ENCODE measurements at places on chromosomes 2 and 18. TPM values are rescaled to one million over a fixed set of nuclear protein-coding genes. Genes with fewer than 3 reads are reported as not detected.
A peak's percentile ranks its signal among the peaks of the same experiment; 100 is the strongest.

Gene UNC80
- total RNA-seq, result not detected

Gene SP100
- 82.7 TPM for total RNA-seq

Gene ADD2
- total RNA-seq, result 0.74 TPM

Gene SPC25
- total RNA-seq, result 24.1 TPM

Gene CPO
- not detected for total RNA-seq

DNA sequence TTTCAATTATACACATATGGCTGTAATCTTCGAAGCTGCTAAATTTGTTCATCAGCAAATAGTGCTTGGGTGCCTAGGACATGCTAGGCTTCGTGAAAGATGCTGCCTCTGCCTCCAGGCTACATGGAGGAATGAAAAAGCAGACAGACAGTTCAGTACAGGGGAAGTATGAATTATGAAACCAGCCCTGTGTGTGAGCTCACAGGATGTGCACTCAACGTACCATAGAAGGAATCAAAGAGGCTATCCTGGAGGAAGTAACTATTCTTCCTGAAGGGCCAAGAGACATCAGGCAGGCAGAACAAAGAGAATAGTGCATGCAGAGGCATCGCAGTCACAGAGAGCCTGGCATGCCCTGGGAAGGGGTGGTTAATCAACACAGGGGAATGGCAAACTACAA, 61.4 kb downstream of the DYM start:
- peaks cover 36% of the 10 kb centered on the region for H3K4me1 ChIP-seq
- no peak overlapping the region for H3K4me3 ChIP-seq
- no peak overlapping the region for H3K27ac ChIP-seq
- H3K27me3 ChIP-seq, result no peaks in the 10 kb centered on the region
- H3K36me3 ChIP-seq, result no peaks in the 10 kb centered on the region

DNA sequence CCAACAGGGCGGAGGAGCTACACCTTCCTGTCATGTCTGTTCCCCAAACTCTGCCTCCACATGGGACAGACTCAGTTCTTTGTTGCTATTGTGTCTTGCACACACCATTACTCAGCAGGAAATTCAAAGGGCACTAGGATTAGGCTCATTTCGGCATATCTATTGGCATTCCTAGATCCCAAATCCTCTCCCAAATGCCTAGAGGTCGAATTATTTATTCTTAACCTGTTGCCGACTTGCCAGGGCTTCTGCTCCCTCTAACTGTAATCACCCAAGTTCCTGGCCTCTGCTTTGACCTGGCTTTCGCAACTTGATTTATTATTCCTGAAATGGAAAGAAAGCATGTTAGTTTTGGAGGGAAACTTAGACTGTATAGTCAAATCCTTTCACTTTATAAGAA, 67.8 kb upstream of the ST6GAL2 start:
- no peak overlapping the region for H3K4me3 ChIP-seq
- H3K4me1 ChIP-seq, result no peaks in the 10 kb centered on the region
- no peak for DNase-seq
- H3K27ac ChIP-seq, result no peak overlapping the region
- no peaks in the 10 kb centered on the region for H3K36me3 ChIP-seq
- no peaks in the 10 kb centered on the region for H3K27me3 ChIP-seq

DNA sequence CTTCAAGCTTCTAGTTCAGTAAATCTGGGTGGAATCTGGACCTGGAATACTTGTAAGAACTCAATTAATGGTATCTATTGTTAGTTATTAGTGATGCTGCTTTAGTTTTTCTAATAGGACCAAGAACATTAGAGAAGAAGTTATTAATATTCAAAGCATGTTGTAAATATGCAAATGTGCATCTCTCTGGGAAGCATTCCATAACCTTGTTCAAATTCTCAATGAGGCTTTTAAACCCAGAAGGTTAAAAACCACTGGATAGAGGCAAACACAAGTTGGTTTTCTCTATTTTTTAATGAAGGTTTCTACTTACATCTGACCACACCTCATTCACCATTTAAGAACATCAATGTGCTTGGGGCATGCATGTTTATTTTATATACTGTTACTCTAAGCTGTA, 16.1 kb upstream of the ACVR1C start:
- H3K4me1 ChIP-seq, result no peaks in the 10 kb centered on the region
- H3K36me3 ChIP-seq, result no peaks in the 10 kb centered on the region
- no peaks in the 10 kb centered on the region for H3K27me3 ChIP-seq
- no peak overlapping the region for H3K27ac ChIP-seq

DNA sequence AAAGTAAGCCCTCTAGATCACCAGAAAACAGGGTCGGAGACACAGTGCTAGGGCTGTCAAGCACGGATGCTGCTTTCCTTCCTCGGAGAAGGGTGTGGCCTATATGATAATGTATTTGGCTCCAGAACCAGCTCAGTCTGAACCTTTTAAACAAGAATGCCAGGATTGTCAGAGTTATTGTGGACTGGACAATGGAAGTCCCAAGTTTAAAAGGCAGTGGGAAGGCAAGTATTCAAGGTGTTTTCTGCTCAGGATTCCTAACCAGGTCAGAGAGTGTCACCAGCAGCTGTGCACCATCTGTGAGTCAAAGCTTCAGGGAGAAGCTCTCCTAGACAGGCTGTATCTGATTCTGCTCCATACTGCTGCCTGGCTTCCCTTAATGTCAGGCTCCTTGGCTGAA, 94.8 kb downstream of the SPOPL start:
- no peaks in the 10 kb centered on the region for H3K27me3 ChIP-seq
- no peaks in the 10 kb centered on the region for H3K4me1 ChIP-seq
- DNase-seq, result no peak
- no peak overlapping the region for H3K4me3 ChIP-seq

- no peaks in the 10 kb centered on the region for H3K27me3 ChIP-seq
- no peaks in the 10 kb centered on the region for H3K4me1 ChIP-seq
- H3K4me3 ChIP-seq, result no peak overlapping the region
Measured at GRCh38 chr2:237774811-237775553, 23.6 kb upstream of the RBM44 start.

DNA sequence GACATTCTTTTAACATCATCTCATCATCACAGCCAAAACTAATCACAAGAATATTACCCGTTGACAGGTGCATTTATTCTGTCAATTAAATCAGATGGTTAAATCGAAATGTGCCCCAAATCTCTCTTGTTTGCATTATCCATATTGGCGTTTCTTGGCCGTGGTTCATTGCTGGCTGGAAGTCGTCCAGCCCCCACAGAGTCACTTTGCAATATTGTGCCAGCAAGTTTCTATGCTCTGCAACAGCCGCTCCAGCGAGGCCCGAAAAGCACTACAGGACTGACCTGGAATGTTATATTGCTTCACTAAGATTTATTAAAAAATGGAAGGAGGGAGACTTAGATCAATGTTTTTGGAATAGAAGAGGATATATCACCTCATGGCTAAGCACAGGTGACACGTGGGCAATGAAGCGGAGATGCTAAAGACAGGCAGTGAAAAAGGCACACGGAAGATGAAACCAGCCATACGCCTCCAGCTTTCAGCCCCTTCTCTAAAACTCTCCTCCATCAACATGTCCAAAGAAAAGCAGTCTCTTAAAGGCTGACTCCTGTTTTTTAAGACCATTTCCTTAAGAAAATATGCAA, 176.8 kb upstream of the VRK2 start:
- no peaks in the 10 kb centered on the region for H3K36me3 ChIP-seq
- H3K4me3 ChIP-seq, result no peak overlapping the region
- H3K4me1 ChIP-seq, result no peaks in the 10 kb centered on the region
- no peaks in the 10 kb centered on the region for H3K27me3 ChIP-seq

- no peaks in the 10 kb centered on the region for H3K4me1 ChIP-seq
- H3K4me3 ChIP-seq, result no peak overlapping the region
- H3K27ac ChIP-seq, result no peak overlapping the region
Measured at GRCh38 chr2:32981612-32982011, 34.9 kb downstream of the LTBP1 start.

DNA sequence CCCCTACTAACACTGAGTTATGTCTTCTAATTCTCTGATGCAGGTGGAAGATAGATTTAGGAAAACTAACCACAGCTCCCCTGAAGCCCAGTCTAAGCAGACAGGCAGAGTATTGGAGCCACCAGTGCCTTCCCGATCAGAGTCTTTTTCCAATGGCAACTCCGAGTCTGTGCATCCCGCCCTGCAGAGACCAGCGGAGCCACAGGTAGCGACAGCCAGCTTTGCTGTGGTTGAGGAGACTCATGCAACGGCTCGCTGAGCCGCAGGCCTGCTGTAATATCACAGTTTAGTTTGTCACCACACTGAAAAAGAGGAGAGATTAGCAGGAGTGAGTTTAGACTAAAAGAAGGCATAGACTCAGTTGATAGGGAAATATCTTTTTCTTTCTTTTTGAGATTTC, 131.0 kb upstream of the IL1R2 start:
- H3K4me1 ChIP-seq, result no peaks in the 10 kb centered on the region
- no peak for DNase-seq
- peaks cover 49% of the 10 kb centered on the region for H3K36me3 ChIP-seq
- H3K27me3 ChIP-seq, result no peaks in the 10 kb centered on the region
- no peak overlapping the region for H3K4me3 ChIP-seq

GRCh38 chr2:1586923-1587840, 157.1 kb downstream of the PXDN start:
- no peak overlapping the region for H3K27ac ChIP-seq
- no peaks in the 10 kb centered on the region for H3K4me1 ChIP-seq
- no peak for DNase-seq
- H3K36me3 ChIP-seq, result no peaks in the 10 kb centered on the region

GRCh38 chr2:145547620-145548019, 1027.7 kb upstream of the ZEB2 start:
- no peaks in the 10 kb centered on the region for H3K36me3 ChIP-seq
- DNase-seq, result no peak
- H3K4me1 ChIP-seq, result no peaks in the 10 kb centered on the region
- H3K4me3 ChIP-seq, result no peak overlapping the region
- H3K27ac ChIP-seq, result no peak overlapping the region
- no peaks in the 10 kb centered on the region for H3K27me3 ChIP-seq

DNA sequence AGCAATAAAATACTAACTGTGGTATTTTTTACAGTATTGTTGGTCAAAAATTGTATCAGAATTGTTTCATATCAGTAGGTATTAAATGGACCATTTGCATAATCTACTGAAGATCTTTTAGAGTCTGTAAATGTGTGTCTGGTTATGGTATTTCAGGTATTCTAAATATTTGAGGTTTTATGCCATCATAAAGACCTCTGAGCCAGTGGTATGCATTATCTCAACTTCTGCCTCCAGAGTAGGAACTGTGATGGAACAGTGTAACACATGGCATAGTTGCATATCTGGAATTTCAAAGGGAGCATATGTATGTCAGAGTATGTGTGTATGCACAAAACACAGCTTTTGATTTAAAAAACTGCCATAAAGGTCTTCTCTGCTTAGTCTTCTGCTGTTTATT, 15.4 kb downstream of the GREB1L start:
- H3K27ac ChIP-seq, result no peak overlapping the region
- H3K27me3 ChIP-seq, result no peaks in the 10 kb centered on the region
- no peak overlapping the region for H3K4me3 ChIP-seq
- no peaks in the 10 kb centered on the region for H3K4me1 ChIP-seq
- no peaks in the 10 kb centered on the region for H3K36me3 ChIP-seq

DNA sequence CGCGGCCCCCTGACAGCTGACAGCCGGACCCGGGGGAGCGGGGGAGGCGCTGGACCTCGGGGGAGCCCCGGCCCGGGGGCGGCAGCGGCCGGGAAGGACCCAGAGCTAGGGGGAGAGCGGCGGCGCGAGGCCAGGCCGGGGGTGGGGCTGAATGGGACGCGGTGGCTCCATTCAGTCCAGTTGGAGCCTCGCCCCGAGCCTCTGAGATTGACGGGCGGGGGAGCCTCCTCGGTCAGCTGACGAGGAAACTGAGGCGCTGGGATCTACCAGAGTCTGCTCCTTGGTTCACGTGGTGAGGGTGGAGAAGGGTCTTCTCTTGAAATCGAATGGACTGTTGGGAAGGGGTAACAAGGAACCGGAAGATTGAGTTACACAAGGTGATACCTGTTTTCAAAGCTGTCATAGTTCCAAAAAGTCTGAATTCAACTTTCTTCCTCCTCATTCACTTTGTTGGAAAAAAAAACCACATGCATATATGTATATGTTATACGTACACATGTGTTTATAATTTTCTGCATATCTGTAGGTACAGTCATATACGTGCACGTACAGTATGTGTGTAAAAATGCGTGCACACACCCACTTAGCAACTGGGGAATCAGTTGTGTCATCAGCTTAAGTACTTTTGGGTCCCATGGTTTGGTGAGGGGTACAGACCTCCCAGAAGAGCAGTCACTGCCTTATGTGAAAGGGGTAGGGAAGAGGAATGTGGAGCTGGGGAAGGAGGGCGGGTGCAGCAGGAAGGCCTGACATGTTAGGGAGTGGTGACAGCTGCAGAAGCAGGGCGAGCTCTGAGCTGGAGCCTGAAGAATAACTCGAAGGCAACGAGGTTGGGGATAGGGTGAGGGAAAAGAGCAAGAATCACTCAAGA, 628 bp downstream of the PPP1R7 start:
- peak overlapping the region; percentile 97 for H3K4me3 ChIP-seq
- DNase-seq, result no peak
- peaks cover 26% of the 10 kb centered on the region for H3K4me1 ChIP-seq

GRCh38 chr2:10053351-10053750, 10.0 kb downstream of the KLF11 start:
- no peaks in the 10 kb centered on the region for H3K4me1 ChIP-seq
- no peak overlapping the region for H3K27ac ChIP-seq
- H3K4me3 ChIP-seq, result no peak overlapping the region
- peaks cover 22% of the 10 kb centered on the region for H3K36me3 ChIP-seq
- DNase-seq, result no peak

DNA sequence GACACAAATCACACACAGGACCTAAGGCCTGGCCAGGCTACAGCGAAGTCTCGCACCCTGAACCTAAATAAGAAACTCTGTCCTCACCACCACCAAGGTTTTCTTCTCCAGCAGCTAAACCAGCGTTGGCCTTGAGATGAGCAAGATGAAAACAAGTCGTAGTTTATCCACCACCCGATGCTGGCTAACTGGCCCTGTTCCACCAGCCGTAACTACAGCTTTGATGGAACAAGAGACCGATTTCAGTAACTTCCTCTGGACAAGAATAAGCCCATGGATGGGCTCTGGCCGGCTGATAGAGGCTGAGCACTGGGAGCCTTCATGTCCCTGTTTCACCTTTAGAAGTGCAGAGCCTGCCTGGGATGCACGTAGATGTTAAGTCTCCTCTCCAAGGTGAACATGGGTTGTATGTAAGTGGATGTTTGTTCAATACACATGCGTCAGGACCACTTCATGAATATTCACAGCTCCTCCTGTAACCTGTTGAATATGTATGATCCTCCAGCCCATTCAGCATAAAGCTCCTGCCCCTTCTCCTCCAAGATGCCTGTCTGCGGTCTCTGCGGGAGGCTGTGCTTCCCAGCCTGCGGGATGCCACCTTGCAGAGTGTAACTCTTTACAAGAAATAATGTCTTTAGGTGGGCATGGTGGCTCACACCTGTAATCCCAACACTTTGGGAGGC, 24.2 kb downstream of the ADI1 start:
- peaks cover 7% of the 10 kb centered on the region for H3K36me3 ChIP-seq
- H3K4me3 ChIP-seq, result no peak overlapping the region
- no peaks in the 10 kb centered on the region for H3K27me3 ChIP-seq
- H3K4me1 ChIP-seq, result no peaks in the 10 kb centered on the region
- no peak overlapping the region for H3K27ac ChIP-seq
- DNase-seq, result no peak
